Upper lobe of left lung (tissue), 6 donors: ENCODE measurements at places on chromosomes 7 and 10.

- DNase-seq = no peak
These were observed 24.4 kb upstream of the CDC14C start for GRCh38 chr7:48899932-48900331.

GRCh38 chr10:21737106-21737505, 203.1 kb downstream of the MLLT10 start:
- DNase-seq = no peak

GRCh38 chr7:88759230-88760135, at the start of gene ZNF804B:
Gene ZNF804B (plus strand): TSS chr7:88759700. CDS start chr7:88759977, 277 bp downstream.
- no peak for DNase-seq

DNA sequence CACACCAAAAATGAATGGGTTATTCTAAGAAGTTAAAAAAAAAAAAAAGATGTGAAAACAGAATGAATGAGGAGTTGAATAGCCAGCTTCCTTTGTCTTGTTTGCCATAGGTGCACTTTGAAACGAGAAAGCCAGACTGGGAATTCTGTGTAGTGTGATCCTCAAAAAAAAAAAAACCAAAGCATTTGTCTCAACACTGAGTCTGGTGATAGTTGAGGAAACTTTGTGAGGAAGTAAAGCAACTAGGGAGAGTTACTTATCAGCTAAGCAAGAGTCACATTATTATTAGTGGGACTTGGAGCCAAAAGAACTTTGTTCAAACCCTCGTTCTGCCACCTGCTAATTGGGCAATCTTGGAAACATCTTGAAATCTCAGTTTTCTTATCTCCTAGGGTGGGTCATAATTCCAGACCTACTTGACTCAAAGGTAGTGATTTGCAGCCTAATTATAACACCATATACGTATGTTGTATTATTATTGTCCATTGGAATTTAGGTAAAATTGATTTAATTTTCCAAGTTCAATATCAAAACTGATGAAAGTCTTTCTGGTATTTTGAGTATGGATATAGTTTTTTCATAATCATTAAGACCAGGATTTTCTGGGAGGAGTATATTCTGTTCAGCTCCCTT, 99.8 kb upstream of the GJD4 start:
- no peak for DNase-seq

DNA sequence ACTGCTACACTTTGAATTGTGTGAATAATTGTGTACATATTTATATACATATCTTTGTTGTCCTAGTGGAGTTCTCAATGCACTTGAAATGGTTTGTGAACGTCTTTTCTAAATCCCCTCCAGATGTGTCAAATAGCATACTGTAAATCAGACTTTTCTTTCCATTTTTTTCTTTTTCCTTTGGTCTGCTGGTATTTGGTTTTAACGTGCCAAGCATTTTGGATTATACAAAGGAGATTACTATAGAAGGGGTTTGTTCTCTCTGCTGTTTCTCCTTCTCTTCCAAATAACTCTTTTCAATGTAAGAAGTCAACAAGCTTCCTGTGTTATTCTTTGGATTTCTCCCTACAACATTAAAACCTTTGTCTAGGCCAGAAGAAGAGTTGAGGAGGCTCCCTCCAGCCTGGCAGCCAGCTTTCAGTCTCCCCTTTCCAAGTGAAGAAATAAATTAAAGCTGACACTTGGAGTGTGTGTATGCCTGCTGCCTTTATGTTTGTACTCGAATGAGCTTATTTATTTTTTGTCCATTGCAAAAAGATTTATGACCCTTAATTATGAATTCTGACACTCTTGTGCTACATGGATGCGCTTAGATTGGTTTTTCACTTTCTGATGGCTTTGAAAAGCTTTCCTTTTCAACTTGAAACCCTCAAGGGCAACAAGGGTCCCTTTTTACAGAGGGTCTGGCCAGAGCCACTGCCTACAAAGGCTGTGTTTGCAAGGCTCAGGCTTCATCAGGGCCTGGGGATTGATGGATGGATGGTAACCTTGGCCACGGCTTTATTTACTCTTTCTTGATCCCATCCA, 107.8 kb downstream of the RAB18 start:
- no peak for DNase-seq

GRCh38 chr7:77321300-77321699, 94.8 kb downstream of the GSAP start:
- DNase-seq = no peak

DNA sequence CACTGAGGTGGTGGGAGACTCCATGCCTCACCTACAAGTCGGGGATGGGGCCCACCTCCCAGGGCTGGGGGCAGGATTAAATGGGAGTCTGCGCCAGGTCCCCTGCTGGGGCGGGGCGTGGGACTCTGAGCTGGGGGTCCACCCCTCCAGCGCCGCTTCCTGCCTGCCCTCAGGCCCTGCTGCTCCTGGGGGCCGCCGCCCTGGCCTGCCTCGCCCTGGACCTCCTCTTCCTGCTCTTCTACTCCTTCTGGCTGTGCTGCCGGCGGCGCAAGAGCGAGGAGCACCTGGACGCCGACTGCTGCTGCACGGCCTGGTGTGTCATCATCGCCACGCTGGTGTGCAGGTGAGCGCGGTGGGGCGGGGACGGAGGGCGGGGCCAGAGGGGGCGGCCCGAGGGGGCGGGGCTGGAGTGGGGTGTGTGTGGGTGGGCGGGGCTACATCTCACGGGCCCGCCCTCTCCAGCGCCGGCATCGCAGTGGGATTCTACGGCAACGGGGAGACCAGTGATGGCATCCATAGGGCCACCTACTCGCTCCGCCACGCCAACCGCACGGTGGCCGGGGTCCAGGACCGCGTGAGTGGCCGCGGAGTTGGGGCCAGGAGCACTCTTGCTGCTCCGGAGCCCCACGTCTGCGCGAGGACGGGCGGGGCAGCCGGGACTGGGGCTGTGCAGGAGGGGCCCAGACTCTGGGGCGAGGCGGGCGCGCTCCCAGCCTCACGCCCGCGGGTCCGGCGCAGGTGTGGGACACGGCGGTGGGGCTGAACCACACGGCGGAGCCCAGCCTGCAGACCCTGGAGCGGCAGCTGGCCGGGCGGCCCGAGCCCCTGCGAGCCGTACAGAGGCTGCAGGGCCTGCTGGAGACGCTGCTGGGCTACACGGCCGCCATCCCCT, 15.1 kb downstream of the TTYH3 start:
- DNase-seq = no peak

DNA sequence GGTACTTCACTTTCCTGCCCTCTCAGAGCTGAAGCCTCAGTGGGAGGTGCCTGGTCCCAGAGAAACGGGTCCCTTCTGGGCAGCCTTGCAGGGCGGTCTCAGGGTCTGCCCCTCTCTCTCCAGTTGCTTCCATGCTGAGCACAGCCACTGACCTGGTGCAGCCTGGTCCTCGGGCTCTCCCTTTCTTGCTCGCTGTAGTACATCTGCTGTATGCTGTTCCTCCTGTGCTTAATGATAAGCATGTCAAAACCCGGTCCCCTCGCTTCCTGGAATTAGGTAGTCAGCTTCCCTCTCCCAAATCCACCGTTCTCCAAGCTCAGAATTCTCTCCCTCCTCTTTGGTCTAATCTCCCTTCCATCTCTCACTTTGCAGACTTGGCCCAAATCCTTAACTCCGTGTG, 11.0 kb upstream of the HPS1 start:
- no peak for DNase-seq

DNA sequence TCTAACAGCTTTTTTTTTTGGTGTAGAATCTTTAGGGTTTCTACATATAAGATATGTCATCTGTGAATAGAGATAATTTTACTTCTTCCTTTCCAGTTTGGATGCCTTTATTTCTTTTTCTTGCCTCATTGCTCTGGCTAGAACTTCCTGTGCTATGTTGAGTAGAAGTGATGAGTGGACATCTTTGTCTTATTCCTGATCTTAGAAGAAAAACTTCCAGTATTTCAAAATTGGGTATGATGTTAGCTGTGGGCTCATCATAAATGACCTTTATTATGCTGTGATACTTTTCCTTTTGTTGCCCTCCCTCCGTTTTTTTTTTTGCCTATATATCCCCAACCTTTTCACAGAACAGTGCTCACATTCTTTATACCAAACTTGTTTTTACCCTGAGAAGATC, 8.8 kb downstream of the AGK start:
- DNase-seq = no peak

- DNase-seq = no peak
These were observed 89.8 kb upstream of the HDAC9 start for GRCh38 chr7:18405726-18406125.

DNA sequence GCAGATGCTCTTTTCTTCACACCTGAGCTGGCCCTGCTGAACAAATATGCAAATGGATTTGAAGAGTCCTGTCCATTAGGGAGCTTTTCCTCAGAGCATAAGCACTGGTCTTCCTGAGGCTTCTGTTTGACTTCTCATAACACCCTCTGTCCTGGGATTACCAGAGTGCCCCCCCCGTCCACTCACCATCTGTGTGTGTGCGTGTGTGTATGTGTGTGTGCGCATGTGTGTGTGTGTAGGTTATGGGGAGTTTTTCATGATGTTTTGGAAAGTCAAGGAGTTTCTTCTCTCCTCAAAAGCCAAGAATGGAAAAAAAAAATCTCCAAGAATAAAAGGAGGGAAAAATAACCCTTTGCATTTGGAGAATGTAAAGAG, 57.7 kb upstream of the COMTD1 start:
- no peak for DNase-seq

DNA sequence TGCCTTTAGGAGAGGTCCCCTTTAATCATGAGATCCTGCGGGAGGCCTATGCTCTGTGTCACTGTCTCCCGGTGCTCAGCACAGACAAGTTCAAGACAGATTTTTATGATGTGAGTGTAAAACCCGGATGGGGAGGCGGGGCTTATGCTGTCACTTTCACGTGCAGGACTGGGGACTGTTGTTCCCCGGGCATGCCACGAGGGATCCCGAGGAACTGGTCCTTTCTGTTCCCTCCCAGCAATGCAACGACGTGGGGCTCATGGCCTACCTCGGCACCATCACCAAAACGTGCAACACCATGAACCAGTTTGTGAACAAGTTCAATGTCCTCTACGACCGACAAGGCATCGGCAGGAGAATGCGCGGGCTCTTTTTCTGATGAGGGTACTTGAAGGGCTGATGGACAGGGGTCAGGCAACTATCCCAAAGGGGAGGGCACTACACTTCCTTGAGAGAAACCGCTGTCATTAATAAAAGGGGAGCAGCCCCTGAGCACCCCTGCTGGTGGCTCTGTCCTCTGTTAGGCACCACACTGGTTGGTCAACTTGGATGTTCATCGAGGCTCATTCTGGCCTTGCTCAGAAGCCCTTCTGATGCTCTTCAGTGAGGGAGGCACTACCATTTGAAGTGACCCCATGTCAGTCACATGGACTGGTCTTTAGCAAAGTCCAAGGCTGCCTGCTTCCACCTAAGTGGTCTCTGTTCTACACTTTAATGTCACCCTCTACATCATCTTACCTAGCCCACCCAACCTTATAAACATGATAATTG, 2.8 kb downstream of the COPS6 start:
- DNase-seq = no peak

DNA sequence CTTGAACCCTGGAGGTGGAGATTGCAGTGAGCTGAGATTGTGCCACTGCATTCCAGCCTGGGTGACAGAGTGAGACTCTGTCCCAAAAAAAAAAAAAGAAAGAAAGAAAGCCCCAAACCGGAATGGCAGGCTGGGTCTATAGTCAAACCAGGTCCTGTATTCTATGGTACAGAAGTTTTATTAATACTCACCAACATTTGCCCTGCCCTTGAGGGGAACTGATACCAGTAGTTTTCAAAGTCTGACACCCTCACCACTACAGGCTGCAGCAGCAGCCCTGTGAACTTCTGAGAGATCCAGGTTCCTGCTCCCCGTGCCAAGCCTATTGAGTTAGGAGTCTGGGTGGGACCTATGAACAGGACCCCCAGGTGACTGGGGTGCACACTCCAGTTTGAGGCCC, 80.6 kb downstream of the RGS10 start:
- DNase-seq = no peak

GRCh38 chr10:88019753-88020152, 156.3 kb downstream of the PTEN start:
- no peak for DNase-seq

DNA sequence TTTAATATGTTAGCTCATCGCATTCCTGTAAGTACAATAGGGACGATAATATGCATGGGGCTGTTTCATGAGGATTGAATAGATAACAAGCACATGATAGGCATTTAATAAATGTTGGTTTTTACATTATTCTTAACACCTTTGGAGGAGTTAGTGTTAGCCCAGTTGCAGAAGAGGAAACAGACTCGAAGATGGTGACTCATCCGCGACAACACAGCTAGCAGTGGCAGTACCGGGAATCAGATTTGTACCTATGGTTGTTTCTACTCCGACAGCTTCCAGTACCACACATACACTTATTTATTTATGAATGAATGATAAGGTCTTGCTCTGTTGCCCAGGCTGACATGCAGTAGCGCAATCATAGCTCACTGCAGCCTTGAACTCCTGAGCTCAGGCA, 2.9 kb downstream of the LRMDA start:
- DNase-seq = no peak

DNA sequence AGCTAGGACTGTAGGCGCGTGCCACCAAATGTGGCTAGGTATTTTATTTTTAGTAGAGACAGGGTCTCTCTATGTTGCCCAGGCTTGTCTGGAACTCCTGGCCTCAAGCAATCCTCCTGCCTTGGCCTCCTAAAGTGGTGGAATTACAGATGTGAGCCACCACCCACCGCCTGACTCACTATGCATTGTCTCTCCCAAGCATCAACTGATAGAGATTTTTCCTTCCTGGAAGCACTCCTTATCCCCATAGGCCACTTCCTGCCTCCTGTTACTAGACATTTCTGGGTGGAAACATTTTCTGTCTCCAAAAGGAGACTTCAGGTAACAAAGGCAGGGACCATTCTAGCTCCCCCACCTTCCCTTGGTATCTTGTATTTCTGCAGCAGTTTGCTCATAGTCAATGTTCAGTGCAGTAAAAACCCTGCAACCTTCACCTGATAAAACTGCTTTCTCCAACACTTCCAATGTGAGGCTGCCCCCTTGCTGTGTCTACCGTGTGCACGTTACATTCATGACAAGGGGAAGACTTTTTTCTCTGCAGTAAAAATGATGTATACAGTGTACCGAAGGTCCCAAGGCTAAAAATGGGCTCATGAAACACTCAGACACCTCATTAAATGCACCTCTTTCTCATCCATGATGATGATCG, 84.9 kb downstream of the NHLRC2 start:
- no peak for DNase-seq

DNA sequence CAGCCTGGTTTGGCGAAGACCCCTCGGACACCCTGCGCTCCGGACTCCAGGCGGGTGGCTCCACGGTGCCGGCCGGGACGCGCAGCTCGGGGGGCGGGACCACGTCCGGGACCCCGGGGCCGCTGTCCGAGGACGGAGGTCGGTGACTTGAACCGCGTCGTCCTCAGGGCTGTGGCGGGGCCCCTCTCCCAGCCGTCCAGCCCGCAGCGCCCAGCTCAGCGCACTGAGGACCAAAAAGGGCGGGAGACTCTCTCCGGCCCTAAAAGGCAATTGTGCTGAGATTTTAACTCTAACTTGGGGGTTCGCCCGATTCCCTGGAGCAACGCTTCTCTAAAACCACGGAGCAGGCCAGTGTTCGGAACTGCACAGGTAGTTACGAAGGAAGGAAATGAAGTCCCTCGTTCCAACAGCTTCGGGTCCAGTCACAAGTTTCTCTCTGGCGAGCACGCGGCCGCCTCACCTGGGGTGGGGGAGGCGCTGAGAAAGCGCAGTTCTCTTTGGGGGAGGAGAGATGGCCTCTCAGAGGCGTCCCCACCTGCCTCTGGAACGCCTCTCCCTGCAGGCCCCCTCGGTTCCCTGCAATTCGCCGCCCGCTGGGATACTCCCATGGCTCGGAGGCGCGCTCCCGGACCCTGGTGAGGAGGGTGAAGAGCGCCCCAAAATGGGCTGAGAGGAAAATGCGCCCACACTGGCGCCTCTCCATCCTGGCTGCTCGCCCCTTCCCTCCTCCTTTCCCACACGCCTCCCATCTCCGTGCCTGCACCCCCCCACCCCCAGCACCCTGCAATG, 352.7 kb downstream of the DNAJB6 start:
- DNase-seq = no peak
